ENCODE measurements at places on chromosomes 13 and 19. TPM values are rescaled to one million over a fixed set of nuclear protein-coding genes. Genes with fewer than 3 reads are reported as not detected.

IGFL1 gene
- not detected for total RNA-seq

SELENOV gene
- total RNA-seq, result not detected

ADGRE3 gene
- total RNA-seq, result not detected

SERPINE3 gene
- total RNA-seq, result not detected

NLRP11 gene
- not detected for total RNA-seq

MAST1 gene
- 1.7 TPM for total RNA-seq

ZNF433 gene
- total RNA-seq, result 0.27 TPM

NOTCH3 gene
- not detected for total RNA-seq

FUT1 gene
- 0.40 TPM for total RNA-seq

CLASRP gene
- 89.6 TPM for total RNA-seq

CBY2 gene
- not detected for total RNA-seq

Data from activated CD4-positive, alpha-beta memory T cell treated with anti-CD3 and anti-CD28 coated beads for 36 hours (primary cell).